ENCODE measurements at places on chromosomes 12 and 14.
A peak's percentile ranks its signal among the peaks of the same experiment; 100 is the strongest.

DNA sequence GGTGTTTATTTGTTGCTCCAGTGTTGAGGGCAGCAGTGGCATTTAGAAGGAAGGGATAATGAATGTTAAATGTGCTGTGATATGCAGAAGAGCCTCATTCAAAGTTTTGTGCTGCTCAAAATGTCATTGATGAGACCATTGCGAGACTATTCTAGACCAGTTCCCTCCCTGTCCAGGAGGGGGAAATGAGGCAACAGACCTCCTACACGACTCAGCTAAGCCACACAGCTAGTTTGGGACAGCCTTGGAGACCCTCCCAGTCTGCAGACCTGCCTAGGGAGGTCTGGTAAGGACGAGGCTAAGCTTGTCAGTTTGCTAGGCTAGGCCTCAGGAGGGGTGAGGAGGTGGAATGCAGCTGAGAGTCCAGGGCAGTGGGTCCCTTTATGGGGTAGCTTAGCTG, 116.0 kb downstream of the NRXN3 start:
- no peak for DNase-seq

- no peak for DNase-seq
These were observed 22.2 kb downstream of the ARF6 start for GRCh38 chr14:49915085-49915484.

DNA sequence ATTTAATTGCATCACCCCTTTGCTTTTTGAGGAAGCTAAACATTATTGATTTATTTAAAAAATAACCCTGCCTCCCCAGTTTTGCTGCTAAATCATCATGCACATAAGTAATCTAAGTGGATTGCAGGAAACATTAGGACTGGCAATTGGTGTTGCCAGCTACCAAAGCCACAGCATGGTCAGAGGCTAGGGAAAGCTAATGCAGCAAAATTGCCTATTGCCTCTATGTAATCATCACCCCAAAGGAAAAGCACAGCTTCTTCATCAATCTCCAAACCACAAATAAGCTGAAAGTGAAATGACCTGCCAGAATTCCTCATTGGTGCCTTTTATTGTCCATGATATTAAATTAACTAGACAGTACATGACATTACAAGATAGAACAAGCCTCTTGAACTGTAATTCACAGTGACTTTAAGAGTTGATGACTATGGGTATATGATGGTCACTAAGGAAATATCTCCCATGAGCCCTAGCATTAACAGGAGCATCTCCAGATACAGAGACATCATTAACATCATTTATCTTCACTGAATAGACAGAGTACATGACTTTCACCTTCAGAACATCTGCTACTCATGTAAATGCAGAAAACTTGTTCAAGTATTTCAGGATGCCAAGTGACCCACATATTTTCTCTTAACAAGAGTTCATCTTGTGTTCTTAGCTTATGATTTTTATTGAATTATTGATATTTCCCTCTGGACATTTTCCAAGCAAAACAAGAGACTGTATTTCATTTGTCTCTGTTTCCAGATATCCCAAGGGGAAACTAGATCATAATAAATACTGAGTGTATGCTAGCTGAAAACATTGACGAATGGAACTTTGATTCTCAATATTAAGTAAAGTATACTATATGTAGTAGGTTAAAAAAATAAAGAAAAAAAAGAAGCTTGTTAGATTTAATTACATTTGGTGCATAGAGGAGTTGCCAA, 29.4 kb downstream of the PTPRR start:
- no peak for DNase-seq

- DNase-seq, result no peak
These were observed 39.7 kb downstream of the PPTC7 start for GRCh38 chr12:110543252-110543959.

DNA sequence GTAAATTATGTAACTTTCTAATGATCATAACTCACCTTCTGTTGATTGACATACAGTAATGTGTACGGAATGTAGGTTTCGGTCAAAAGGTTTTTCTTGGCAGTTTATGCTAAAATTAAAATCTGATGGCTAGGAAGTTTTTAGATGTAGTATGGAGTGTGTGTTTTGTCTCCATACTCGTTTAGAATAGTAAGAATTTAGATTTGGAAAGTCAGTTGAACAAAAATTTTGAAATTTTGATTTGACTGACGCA, 859 bp downstream of the PALS1 start:
- no peak for DNase-seq

DNA sequence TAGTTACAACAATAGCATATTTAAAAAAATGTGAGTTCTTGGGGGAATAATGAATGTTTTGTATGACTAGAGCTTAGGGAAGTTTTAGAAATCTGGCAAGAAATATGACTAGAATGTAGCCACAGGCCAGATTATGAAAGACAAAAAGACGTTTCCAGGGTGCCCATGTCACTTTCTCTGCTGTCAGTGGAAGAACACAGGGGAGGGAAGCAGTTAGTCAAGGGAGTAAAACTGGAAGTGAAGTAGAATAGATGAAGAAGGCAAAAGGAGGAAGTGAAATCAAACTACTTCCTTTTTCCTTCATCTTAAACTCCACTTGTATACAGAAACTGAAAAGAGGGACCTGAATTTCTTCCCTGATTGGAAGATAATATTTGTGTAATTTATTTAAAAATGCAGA, 81.2 kb upstream of the ATP2B1 start:
- DNase-seq, result no peak

DNA sequence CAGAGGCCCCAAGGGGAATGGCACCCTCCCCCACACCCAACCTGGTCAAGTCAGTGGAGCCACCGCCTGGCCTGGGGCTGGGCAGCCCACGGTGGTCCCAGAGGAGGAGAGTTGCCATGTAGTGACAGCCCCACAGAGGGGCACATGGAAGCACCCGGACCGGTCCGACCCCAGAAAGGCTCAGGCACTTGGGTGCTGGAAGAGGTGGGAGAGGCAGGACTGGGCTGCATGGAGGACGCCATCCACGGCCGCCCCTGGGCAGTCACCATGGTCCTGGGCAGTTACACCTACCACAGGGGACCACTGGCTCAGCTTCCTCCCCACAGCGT, 37.9 kb upstream of the TMEM179 start:
- no peak for DNase-seq

DNA sequence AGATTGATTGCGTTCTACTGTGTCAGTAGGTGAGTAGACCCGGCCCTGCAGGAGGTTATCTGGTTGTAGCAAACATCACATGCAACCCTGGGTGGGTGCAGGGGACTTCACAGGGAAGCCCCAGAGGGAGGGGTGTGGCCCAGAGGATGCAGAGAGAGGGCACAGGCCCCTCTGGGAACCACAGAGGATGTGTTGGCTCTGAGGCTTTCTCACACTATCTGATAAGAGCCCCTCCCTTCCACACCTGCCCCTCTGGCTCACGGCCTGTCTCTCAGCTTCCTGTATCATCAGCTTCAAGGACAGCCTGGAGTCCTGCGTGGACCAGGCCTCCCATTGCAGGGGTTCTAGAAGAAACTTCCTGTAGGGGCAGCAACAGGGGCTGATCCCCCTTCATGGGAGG, 101.9 kb downstream of the RIN3 start:
- DNase-seq, result no peak

GRCh38 chr12:57098546-57098945, 9.6 kb downstream of the NAB2 start:
- no peak for DNase-seq

DNA sequence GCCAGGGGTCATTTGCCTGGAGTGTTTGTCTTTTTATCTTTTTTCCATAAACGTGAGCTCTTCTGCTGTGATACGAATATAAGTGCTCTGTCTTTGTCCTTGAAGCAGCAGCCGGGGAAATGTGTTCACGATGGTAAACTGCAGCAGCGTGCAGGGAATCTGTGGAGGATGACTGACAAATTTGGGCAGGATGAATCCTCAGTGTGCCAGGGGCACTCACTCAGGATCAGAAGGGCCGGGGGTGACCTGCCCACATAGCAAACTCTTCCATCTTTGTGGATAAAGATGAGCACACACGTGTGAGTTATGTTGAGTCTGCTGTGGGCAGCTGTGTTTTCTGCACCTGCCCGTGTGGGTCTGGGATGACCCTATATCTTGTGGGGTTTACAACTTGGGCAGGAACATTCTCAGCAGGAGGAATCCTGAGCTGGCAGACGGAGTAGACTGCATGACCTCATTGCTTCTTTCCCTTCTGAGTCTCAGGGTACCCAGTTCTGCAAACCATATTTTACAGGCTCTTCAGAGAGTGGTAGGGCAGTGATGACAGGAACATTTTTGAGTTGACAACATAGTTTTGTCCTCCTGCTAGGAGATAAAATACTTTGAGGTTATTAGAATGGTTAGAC, 711 bp downstream of the ANO4 start:
- no peak for DNase-seq

DNA sequence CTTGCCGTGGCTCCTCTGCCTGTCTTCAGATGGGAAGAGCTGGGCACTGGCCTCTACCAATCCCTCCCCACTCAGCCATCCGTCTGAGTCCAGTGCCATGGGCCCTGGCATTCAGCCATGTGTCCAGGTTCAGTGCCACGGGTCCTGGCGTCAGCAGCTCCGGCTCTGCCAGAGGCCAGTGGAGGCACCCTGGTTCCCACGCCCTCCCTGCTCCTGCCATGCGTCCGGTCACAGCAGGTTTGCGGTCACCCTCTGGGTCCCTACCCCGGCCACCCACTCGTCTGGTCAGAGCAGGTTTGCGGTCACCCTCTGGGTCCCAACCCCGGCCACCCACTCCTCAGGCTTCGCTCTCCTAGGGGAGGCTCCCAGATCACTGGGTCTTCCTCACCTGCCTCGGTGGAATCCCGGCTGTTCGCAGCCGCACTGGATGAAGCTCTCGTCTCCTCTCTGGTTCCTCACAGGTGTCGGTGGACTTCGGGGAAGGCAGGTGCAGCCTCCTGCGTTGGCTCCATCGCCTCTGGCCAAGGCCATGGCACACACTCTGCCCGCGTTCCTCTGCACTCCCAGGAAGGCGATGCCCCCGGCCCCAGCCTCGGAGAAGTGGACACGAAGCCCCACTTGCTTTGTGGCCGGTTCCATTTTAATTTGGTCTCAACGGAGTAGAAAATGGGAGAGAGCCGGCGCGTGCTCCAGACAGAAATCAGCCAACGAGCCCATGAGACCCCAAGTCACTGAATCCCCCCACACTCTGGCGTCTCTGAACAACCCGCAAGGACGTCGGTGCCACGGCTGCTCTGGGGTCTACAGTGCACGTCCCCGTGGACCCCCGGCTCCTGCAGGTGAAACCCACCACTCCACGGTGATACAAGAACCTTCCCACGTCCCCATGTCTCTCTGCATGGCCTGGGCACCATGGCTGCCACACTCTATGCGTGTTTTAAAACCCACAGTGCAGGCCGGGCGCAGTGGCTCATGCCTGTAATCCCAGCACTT, 47.8 kb upstream of the FBRSL1 start:
- no peak for DNase-seq

GRCh38 chr12:39692258-39692853, 72.8 kb upstream of the ABCD2 start:
- no peak for DNase-seq

DNA sequence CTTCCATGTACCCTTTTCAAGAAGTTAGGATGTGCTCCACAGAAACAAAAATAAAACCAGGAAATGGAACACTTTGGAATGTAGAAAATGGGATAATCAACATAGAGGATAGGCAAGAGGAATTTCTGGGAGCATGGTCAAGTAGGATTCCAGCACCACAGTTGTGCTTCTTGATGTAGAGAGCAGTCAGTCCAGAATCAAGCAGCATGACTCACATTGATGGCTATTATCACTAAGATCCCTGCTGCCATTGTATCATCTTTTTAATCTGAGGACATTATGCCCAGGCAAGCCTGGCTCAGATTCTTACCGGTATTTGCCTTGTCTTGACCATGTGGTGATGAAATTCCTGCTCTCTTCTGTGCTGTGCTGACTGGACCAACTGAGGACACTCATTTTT, 5.7 kb downstream of the ETFRF1 start:
- no peak for DNase-seq

GRCh38 chr12:132904718-132905328, 17.4 kb upstream of the CHFR start:
- peak; percentile 94 for DNase-seq

DNA sequence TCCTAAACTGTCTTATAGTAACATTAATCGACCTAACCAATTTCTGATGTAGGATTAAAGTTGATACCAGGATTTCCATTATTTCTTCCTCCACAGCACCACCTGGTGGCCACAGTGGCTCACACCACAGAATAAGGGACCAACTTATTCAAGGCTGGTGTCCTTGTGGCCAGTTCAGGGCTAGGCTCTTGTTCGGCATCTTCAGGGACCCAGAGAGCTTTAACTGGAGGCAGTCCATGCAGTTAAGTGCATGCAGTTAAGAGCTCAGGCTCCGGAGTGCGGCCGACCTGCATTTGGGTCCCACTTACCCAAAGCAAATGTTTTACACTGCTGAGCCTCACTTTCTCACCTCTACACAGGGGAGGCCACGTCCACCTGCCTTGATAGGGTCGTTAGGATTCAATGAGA, 42.0 kb upstream of the GPR68 start:
- peak; percentile 85 for DNase-seq

DNA sequence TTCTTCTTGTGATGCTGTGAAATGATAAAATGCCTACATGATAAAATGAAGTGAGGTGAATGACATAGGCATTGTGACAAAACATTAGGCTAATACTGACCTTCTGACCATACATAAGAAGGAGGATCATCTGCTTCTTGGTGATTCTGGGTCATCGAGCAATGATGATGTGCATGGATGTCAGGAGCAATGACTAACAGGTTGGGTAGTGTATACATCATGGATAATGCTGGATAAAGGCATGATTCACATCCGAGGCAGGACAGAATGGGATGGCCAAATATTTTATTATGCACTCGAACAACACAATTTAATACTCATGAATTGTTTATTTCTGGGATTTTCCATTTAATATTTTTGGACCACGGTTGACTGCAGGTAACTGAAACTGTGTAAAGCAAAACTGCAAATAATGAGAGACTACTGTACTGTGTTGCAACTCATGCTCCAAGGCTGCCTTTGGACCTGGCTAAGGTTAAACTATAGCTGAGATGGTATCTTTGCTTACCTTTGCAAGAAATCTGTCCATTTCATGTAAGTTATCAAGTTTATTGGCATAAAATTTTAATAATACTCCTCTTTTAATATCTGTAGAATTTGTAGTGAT, 7.6 kb upstream of the SLC25A21 start:
- no peak for DNase-seq

DNA sequence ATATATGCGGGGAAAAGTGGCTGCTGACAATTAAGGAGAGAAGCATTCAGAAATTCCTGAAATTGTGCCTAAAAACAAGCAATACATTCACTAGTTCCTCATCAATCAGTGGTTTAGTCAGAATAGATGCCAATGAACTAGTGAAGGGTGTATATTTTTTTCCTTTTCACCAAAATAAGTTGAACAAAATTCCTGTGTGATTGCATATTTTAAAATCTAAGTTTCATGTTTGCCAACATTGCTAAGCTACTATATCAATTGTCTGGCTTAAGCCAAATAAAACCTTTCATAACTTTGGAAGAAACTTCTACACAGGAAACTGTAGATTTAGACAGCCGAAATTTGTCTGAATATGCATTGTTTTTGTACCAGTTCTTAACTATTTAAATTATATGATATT, 8.7 kb downstream of the PRKD1 start:
- no peak for DNase-seq

- no peak for DNase-seq
These were observed 64.7 kb downstream of the VEZT start for GRCh38 chr12:95282266-95282665.

Data from H9 (cell line).